ENCODE measurements at places on chromosomes 11 and 22. TPM values are rescaled to one million over a fixed set of nuclear protein-coding genes. Genes with fewer than 3 reads are reported as not detected.

DNA sequence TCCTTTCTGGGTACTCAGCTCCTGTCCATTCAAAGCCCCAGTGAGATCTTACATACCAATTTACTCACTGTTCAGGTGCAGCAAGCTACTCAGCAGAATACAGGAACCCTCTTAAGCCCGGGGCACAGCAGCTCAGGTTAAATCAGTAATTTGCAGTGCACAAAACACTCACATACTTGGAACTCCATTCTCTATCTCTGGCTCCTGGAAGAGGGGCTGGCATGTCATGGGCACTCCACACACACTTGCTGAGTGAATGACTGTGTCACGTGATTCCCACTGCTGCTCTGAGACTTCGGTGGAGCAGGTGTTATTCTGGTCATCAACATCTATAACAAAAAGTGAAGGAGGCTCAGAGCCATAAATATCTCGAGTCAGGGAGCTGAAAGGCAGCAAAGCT is 157.3 kb upstream of the BDNF start:
- DNase-seq = no peak

- no peak for DNase-seq
Measured at GRCh38 chr11:78910322-78910721, 335.7 kb upstream of the NARS2 start.

- DNase-seq = no peak
Measured at GRCh38 chr11:17418444-17419081, 30.1 kb upstream of the KCNJ11 start.

GRCh38 chr22:30183271-30183670 is 63.3 kb downstream of the LIF start:
- DNase-seq = no peak

DNA sequence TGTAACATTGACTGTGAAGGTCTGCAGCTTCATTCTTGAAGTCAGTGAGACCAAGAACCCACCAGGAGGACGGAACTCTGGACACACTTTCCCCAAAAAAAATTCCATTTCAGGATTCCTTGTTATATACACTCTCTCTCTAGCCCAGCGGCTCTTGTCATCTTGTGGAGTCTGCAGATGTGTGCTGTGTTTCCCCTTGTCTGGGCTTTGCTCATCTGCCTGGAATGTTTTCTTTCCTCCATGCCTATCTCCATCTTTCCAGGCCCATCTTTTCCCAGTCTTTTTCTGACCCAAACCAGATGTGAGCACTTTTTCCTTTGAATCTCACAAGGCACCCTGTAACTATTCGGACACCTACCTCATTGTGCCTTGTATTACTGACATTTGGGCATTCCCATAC is 5.1 kb upstream of the DRG1 start:
- no peak for DNase-seq

TTLL12 gene
- polyA plus RNA-seq = 32.3 TPM
